Osteoblast (primary cell): ENCODE measurements at places on chromosomes 7 and 10. TPM values are rescaled to one million over a fixed set of nuclear protein-coding genes. Genes with fewer than 3 reads are reported as not detected.

DNA sequence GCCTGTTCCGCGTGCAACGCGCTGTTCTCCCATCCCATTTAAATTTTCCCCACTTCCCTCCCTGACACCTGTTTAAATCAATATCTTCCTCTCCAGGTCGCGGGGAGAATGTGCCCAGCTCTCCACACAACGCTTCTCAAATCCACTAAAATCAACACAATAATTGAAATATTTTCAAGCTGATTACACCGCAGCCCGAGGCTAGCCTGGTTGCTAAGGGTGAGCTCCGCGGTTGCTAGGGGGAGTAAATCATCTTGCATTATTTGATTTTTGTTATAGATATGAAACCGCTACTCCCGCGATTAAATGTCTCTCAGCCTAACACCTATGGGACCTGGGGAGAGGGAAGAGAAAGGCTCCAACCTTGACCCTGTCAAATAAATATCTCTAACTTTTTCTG lies 36.2 kb downstream of the UNCX start:
- no peak for DNase-seq

The VPS37D gene
- 5.8 and 5.9 TPM in 2 replicates for total RNA-seq

The CCDC126 gene
- total RNA-seq, result 12.3 and 13.8 TPM in 2 replicates

- DNase-seq, result peak; percentile 87
These were observed at the start of gene SLC16A12 for GRCh38 chr10:89535171-89536012. TSS of gene SLC16A12 (minus strand) at chr10:89535594. CDS start at chr10:89462578, 73,016 bp downstream.

DNA sequence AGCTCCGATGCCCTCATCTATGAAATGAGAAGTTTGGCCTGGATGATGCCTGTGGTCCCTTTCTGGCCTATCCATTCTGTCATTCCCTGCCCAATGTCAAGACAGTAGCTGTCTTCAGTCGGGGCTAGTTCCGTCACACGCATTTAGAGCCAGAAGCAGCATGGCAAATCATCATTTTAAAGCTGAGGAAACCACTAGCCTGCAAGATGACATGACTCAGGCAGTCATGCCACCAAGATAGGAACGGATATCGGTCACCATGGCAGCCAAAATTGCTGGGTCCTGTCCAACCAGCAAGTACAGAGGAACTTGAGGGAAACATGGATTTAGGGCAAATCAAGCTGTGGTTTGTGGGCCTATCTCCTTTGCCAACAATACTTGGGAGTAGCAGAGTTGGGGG lies 64.5 kb upstream of the MRLN start:
- DNase-seq, result peak; percentile 9

The CDK14 gene
- total RNA-seq, result 39.1 and 54.8 TPM in 2 replicates

DNA sequence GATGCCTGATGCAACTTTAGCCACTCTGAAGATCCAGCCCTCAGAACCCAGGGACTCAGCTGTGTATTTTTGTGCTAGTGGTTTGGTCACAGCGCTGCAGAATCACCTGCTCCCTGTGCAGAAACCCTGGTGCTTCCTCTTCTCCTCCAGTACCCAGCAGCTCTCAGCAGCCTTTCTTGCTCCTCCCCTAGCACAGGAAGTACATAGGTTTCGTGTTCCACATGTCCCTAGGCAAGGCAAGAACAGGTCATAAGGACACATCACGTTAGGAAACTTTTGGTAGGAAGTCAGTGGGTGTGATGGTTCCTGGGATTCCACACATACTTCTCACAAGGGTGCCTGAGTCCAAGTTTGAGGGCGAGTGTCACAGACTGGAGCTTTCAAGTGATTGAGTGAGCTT lies 167.9 kb upstream of the PRSS1 start:
- peak; percentile 15 for DNase-seq

DNA sequence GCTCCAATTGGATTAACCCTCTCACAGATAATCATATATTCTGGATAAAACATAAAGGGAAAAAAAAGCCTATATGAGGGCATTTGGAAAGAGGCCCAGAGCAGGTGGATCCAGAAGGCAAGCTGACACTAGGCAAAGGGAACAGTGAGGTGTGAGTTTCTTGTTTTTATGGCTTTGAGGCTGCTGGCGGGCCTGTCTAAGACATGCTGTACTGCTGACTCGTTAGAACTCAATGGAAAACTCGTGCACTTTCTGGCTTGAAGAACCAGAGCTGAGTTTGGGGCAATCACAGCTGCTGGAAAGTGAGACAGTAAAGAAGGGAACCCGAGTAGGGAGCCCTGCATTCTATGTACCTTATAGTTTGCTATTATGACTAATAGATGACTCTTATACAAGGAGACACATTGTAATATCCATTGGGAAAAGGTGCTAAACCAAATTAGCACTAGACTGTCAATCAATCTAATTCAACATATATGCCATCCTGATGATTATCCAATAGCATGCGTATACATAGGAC lies 637.1 kb downstream of the GATA3 start:
- no peak for DNase-seq

The OR2A12 gene
- total RNA-seq, result not detected in 2 replicates

DNA sequence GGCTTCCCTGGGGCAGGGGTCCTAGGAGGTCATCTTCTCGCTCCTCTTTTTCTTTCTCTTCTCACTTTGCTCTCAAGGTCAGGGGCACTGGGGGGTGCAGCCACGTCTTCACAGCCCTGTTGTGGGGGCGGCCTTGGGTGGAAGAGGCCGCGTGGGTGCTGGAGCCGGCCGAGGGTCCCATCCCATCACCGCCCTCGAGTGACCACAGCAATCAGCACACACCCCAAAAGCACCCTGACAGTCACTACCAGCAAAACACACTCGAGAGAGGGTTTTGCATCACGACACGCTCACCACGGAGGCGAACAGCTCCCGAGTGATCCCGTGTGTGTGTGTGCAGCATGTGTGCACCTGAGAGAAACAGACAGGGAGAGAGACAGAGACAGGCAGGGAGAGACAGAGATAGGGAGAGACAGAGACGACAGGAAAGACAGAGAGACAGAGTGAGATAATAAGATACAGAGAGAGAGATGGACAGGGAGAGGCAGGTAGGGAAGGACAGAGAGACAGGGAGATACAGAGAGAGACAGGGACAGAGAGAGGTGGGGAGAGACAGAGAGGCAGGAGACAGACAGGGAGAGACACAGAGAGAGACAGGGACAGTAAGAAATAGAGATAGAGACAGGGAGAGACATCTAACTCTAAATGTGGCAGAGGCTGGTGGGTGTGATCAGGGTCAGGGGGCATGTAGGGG lies 100.9 kb downstream of the WDR37 start:
- DNase-seq, result peak; percentile 54

- no peak for DNase-seq
These were observed 4.0 kb downstream of the GPR15LG start for GRCh38 chr10:84177541-84178141.

DNA sequence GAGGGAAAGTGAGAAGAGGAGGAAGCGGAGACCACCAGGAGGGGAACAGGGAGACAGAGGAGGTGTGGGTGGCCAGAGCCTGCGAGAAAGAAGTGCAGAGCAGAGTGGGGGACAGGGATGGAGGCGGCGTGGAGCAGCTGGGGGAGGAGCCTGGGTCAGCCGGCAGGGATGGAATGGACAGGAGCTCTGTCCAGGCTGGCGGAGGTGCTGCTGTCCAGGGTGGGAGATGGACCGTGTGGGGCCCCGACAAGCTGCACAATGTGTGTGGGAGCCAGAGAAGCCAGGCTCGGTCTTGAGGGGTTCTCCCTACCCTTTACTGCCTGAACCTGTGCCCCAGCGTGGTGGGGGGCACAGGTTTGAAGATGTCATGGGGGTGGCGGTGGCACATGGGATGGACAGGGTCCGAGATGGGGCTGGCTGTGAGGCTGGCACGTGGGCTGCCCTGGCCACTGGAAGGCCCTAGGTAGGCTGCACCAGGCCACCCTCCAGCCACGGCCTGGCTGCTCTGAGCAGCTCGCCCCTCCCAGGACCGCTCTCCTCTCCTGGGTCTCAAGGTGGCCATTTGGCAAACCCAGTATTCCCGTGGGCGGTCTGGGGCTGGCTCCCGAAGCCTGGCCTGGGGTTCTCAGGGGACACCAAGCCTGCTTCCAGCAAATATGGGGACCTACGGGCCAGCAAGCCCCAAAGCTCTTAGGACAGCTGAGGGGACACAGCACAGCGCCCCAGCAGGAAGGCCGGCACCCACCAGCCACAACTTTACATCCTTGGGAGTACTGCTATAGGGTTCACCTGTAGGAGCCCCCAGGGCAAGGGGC lies 32.3 kb downstream of the YKT6 start:
- peak; percentile 88 for DNase-seq

DNA sequence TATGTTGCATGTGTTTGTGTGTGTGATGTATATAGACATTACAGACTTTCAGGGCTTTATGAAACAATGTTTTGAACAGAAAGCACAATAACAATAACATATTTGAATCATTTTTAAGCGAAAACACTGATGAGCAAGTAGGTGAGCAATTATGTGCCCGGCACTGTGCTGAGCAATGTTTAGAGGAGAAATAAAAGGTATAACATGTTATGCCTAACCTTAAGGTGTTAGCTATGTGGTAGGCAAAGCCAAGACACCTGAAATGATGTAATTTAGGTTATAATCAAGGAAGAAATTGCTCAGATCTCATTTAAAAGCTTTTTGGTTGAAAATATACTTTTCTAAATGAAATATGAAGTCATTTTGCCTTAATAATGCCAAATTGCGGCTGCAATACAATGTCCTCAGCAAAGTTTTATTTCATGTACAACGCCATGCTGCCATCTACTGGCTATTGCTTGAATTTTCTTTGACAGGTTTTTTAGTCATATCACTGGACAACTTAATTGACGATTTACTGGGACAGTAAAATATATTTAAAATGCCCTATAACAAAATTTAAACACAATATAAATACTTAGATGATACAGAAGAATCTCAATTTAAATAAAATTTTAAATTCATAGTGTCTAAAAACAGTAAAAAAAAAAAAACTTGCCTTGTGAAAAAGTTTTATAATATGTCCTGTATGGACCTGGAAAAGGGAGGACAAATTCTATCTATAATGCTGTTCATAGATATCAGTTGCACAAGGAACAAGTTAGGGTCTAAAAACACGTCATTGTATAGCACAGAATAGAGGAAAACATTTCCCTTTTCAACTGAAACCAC lies 131.1 kb upstream of the CDK1 start:
- no peak for DNase-seq

GRCh38 chr7:83984076-83984475 lies 210.5 kb downstream of the SEMA3A start:
- DNase-seq, result no peak

DNA sequence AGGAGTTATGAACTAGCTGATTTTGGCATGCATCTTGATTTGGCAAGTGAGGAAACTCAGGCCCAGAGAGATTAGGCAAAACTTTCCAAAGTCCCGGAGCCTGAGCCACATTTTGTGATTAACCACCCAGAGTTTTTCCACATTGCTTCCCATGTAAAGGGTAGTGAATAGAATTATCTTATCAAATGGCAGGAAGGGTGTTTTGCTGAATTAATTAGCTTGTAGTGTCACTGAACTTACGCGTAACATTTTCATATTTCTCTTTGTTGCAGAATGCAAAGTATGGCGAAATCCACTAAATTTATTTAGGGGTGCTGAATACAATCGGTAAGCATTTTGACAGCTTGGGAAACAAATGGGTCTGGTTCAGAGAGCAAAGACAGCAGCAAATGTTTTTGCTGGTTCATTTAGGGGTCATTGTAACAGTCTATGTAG lies 176.2 kb downstream of the ST7 start:
- no peak for DNase-seq

DNA sequence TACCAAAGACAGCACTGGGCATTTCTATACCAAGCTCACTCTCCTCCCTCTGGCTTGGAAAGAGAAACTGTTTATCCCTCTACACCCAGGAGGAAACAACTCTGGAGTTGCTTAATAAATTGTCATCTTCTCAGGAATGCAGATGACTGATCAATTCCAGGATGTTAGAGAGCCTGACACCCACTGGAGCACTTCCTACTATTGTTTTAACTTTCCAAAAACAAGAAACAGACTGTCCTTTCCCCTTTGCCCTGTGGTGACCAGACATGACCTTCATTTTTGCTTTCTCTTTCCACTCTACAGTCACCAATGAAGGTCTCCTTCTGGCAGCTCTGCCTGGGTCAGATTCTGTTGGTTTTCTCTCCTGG lies 19.6 kb downstream of the GIMAP4 start:
- no peak for DNase-seq

DNA sequence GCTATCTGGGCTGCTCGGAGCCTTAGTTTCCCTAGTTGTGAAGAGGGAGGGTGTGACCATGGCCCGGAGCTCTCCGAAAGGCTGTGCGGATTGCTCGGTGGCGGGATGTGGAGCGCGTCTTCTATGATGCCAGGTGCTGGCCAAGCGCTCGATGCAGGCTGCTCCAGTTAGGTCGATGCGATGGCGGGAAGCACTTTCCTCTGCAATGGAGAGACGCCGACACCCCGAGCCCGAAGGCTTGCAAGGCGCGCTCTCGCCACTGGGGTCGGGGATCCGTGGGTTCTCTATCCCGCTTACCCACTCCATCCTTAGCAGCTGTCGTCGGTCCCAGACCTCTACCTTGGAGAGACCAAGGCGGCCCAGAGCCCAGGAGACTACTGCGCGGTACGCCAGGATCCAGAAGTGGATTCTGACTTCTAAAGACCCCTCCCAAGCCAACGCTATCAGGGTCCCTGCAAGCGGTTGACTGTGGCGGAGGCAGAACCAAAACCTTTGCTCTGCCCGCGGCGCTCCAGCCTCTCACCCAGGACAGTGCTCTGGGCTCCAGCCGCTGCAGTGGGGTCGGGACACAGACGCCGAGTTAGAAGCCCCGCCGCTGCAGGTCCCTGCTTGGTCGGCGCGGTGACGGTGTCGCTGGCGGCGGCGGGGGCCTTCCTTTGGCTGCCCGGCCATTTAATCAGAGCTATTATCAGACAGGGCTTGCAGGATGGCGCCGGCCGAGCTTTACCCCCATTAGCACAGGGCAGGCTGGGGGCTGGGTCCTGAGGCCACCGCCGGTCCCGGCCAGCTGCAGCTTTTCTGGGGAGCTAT lies 7.8 kb upstream of the TBX20 start:
- DNase-seq, result peak; percentile 68

GRCh38 chr7:129569811-129570215 lies 41.7 kb upstream of the NRF1 start:
- DNase-seq, result peak; percentile 88

The GIMAP8 gene
- not detected in 2 replicates for total RNA-seq

The RBP3 gene
- not detected in 2 replicates for total RNA-seq

The HOXA2 gene
- total RNA-seq, result 0.36 and 0.59 TPM in 2 replicates

The OR9A2 gene
- not detected in 2 replicates for total RNA-seq

GRCh38 chr7:101373812-101374614 lies 11.3 kb downstream of the COL26A1 start:
- DNase-seq, result peak; percentile 50

The ADAM12 gene
- total RNA-seq, result 345 and 361 TPM in 2 replicates

- DNase-seq, result no peak
These were observed 129.8 kb downstream of the EGFR start for GRCh38 chr7:55148571-55148970.

The IFIT2 gene
- total RNA-seq, result 7.7 and 9.0 TPM in 2 replicates

- DNase-seq, result peak; percentile 43
These were observed 299.1 kb downstream of the LHFPL3 start for GRCh38 chr7:104627516-104627915.
